ENCODE measurements at places on chromosomes 11 and 22.
A peak's percentile ranks its signal among the peaks of the same experiment; 100 is the strongest.

GRCh38 chr11:64777449-64778222 is 706 bp downstream of the SF1 start:
- peak; percentile 75 for DNase-seq

DNA sequence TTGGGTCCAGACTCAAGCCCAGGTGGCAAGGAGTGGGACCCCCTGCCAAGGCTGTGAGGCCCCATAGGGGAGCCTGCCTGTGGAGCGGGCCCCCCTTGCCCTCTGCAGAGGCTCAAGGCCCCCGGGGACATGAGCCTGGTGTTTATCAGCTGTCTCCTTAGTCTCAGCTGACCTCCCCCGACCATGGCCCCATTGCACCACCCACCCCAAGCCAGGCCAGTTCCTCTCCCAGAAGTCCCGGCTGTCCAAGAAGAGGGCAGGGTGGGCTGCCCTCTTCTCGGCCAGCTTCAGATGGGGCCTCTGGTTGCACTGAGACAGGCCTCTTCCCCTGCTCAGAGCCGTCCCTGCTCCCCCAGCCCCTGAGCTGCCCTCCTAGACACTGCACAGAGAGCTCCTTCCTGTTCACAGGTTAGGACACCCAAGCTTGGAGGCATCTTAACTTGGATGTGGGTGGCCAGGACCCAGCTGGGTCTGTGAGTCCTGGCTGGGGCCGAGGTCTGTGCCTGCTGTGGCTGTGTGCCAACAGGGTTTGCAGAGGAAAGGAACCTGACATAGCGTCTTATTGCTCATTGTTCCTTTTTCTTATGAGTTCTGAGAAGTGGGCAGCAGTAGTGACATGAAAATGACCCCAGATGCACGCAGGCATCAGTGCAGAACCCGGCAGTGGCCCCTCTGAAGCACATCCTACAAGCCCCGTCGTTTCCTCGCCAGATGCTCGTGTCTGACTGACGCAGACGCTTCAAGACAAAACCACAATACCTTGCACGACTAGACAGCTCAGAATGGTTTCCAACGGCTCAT is 5.4 kb downstream of the TRABD start:
- DNase-seq, result peak; percentile 67

DNA sequence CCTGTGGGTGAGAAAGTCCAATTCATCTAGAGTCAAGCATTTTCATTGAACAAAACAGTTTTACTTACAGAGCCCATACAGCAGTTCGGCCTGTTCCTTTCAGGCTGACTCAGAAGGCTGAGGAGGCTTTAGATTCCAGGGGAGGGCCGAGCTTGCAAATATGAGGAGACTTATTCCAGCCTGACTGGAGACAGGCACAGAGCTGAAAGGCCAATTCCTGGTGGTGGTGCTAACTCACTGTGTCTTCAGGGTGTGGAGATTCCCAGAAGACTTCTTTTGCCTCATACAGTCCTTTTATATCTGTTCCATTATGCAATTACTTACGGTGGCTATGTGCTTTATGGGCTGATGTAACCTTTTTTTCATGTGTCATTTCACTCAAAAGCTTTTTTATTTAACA is at the start of gene OR51E2:
Gene OR51E2, minus strand, starts transcription at position 269 of the 400 bp plus-strand sequence. CDS start 15,142 bp downstream, outside the sequence.
- DNase-seq, result no peak

DNA sequence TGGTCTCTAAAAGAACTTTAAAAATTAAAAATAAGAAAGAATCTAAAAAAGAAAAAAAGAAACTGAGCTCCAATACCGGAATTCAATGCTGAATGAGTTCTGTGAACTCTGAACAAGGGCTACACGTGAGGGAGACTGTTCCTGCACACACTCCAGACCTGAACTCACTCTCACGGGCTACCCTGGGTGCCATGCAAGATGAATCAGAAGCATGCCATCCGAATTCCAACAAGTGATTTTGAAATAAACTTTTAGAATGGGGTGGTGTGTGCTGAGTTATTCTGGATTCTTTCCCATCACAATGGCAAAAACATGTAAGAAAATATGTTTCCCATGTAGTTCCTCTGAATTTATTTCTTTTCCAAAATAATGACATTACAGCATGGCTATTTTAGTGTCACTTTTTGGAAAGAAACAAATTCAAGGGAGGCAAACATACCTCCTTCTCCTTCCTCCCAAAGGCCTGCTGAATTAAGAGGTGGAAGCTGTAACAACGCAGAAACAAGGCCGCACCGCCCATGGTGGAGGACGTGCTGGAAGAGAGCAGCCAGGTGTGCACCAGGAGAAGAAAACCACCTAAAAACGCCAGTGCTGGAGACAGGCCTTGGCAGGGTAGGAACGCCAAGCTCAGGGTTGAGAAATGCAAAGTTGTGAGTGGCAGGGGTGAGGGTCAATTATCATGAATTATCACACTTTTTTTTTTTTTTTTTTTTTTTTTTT is 63.2 kb upstream of the ARFGAP3 start:
- no peak for DNase-seq

- no peak for DNase-seq
Observed at GRCh38 chr11:64219354-64219684, 6.7 kb downstream of the TRPT1 start.

GRCh38 chr11:60891103-60891741 is 15.2 kb downstream of the PRPF19 start:
- DNase-seq, result no peak

- no peak for DNase-seq
Observed at GRCh38 chr22:26460202-26460601, 23.4 kb downstream of the HPS4 start.

Measured in stimulated activated CD4-positive, alpha-beta T cell treated with anti-CD3 and anti-CD28 coated beads, Interleukin-15, amount 100 ng/mL, for 1 hour (primary cell).